Frontal cortex (tissue), 4 donors: ENCODE measurements at places on chromosomes 13 and 19.
A peak's percentile ranks its signal among the peaks of the same experiment; 100 is the strongest.

DNA sequence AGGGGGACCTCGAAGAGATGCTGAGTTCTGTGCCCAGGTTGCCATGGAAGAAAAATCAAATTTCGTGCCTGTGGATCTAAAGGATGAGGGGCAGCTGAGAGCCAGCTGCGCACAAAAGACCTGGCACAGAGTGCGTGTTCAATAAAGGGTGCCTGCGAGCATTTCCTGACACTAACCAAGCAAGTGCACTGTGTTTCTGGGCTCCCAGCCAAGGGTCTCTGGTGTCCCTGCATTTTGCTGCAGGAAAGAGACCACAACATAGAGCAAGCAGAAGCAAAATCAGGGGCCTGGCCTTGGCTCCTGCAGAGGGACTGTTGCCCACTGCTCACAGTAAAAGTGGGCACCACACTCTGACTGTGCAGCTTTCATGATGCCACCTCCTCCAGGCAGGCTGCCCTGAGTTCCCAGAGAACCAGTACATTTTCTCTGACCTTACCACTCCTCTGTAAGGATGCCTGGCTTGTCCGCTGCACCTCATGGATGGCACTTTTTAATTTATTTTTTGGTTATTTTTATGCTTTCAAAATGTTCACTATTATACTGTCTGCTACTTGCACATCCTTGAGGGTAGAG, 70.8 kb upstream of the GPR12 start:
- no peak for DNase-seq

DNA sequence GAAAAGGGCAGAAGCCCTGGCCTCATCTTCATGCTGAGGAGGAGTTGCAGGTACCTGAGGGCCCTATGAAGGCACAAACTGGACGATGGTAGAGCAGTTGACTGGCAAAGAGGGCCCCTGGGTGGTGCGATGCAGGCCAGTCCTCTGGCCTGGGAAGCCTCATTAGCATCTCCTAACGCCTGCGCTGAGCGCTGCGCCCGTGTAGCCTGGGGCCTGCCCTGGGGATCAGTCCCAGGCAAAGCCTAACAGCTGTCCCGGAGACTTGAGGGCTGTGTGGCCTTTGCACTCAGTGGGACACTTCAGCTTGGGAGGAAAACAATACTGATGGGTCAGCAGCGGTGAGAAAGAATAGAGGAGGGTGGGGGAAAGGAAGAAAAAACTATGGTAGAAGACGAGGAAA, 187.7 kb downstream of the RAP2A start:
- no peak for DNase-seq

GRCh38 chr13:95516021-95516420, 36.5 kb upstream of the CLDN10 start:
- no peak for DNase-seq

DNA sequence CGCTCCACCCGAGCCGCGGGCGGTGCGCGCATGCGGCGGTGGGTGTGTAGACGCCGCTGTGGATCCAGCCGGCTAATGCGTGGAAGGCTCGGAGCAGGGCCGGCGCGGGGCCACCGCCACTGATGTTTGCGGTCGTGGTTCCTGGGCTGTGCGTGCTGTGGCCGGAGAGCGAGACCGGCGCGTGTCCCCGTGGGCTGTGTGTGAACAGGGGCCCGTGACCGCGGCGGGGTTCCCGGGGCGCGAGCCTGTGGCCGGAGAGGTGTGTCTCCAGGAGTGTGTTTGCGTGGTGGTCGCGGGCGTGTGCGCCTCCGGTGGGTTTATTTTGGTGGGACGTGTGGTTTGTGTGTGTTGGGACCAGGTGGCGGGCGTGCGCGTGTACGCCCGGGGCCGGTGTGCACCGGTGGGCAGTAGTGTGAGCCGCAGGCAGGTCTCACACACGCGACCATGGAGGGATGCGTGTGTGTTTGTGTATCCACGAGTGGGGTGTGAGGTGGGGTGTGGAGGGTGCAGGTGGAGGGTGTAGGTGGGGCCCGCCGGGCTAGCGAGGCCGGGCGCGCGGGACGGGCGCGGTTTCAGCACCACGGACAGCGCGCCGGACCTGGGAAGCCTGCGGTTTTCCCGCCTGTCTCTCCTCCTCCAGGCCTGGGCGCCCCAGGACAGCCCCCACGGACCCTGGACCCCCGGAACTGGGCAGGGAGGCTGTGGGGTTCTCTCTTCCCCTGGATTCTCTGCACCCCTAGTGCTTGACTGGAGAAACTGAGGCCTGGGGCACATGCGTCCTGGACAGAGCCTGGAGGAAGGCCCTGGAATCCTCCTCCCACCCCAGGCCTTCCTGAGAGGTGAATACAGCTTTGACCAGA, 1.6 kb downstream of the HCN2 start:
- DNase-seq: peak; percentile 72

GRCh38 chr13:26254583-26255111, 718 bp downstream of the CDK8 start:
- DNase-seq: peak; percentile 22

DNA sequence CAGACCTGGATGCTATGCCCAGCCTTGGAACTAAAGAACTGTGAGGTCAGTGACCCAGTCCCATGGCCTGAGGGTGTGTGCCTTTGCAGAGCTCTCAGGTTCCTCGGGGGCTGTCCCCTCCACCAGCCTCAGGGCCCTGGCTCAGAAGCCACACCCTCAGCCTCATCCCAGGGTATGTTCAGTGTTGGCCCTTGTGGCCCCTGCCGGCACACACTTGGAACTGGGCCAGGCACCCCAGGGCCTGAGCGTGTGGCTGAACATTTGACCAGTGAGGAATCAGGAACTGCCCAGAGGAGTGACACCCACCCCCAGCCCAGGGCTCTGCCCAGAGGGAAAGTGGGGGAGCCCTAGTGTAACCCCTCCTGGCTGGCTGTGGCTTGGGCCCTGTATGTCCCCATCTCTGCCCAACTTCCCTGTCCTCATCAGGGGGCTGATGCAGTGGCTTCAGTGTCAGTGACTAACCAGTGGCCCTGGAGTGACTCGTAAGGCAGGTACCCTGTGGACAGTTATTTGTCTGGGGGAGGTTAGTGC, 10.0 kb downstream of the NKPD1 start:
- no peak for DNase-seq

DNA sequence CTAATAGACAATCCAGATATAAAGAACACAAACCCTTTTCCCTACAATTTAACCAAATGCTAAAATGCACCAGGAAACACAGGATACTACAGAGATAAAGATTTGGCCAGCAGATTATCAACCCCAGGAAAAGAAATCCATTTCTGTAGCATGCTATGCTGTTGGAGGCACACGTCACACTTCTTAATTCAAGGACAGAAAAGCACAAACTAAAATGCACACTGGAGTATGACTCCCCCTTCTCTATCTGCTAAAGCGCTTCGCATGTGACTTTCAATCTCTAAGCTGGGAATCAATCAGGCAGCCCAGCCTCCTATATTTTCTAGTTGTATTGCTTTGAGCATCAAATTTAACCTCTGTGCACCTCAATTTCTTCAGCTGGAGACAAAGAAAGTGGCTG, 22.2 kb downstream of the ABCC4 start:
- no peak for DNase-seq

GRCh38 chr13:101416181-101417042, at the start of gene NALCN:
Gene NALCN (minus strand): TSS chr13:101416508. CDS start chr13:101399126, 17,382 bp downstream.
- DNase-seq: peak; percentile 34

DNA sequence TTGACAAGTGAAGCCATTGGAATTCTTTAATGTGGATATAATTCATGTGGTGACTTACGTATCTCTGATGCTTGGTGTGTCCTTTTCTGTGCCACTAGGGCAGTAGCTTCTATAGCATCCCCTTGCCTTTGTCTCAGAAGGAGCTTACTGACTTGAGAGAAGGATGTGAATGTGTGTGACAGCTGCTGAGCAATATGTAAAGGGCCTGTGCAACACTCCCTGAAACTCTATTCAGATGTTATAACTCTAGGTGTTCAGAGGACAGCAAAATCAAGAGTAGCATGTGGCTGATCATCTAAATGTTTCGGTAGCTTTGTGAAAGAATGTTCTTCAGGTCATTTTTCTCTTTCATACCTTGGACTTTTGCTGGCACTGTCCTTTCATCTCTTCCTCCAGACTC, 189.5 kb downstream of the LMO7 start:
- DNase-seq: no peak

GRCh38 chr13:80215368-80215767, 125.6 kb downstream of the SPRY2 start:
- DNase-seq: no peak

DNA sequence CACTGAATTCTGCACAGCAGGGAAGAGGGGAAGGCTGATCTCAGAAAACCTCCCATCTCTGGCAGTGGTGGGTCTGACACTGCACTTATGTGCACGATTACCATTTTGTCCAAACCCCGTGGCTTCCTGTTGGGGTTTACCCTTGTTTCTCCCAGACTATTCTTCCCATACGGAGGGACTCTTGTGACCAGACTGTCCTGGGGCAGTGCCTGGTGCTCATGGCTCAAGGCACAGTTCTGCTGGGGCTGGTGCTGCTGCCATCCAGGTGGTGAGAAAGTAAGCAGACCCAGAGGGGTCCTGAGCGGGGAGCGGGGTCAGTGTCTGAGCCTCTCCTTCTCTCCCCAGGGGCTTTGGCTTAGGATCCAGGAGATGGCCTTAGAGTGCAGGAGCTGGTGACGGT, 5.1 kb upstream of the SIGLEC9 start:
- no peak for DNase-seq

GRCh38 chr13:110978390-110978789, 63.5 kb upstream of the ANKRD10 start:
- no peak for DNase-seq

- no peak for DNase-seq
Observed at GRCh38 chr13:49629947-49630346, 1.6 kb downstream of the ARL11 start.

- DNase-seq: no peak
Observed at GRCh38 chr13:35765941-35766340, 289.5 kb upstream of the MAB21L1 start.

DNA sequence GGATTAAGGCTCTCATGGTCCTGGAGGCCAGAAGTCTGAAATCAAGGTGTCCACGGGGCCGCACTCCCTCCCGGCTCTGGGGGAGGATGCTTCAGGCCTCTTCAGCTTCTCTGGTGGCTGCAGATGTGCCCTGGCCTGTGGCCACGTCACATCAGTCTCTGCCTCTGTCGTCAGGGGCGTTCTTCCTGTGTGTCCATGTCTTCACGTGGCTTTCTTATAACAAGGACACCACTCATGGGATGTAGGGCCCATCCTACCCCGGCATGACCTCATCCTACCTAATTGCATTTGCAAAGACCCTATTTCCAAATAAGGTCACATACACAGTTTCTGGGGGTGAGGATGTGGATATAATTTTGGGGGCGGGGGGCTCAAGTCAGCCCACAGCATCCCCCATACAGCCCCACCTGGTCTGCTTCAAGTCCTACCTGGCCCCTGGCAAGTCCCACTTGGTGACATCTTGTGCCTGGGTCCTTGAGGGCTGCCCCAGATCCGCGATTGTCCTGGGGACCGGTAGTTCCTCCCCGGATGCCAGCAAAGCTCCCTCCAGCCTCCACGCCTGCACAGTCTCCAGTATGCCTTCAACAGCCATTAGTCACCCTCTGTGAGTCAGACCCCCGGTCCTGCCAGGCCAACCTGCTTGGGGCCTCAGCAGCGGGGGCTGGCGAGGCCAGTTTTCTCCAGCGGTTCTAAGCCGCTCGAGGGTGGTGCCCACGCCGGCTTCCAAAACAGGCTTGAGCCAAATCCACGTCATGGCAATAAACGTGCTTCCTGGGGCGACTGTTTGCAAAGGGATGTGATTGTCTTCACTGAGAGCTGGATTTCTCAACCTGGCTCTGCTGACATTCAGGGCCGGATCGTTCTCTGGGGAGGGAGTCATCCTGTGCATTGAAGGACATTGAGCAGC, 32.2 kb downstream of the MYO9B start:
- DNase-seq: no peak

DNA sequence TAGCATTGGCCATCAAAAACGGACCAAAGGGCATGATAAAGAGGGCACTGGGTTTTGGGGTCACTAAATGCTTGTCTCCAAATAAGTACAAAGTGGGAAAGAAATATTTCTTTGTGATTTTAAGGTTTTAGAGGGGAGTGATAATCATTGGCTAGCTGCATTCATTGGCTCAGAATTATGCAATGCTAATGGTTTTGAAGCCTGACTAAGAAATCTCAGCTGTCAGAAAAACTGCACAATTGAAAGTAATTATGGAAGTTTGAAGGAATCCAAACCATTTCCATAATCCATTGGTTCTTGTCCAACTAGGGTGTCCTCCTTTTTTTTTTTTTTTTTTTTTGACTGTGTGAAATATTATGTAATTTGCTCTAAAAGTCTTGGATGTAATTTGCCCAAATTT, 88.2 kb upstream of the ARGLU1 start:
- no peak for DNase-seq

GRCh38 chr13:36130552-36131221, 495 bp downstream of the DCLK1 start:
- DNase-seq: no peak

DNA sequence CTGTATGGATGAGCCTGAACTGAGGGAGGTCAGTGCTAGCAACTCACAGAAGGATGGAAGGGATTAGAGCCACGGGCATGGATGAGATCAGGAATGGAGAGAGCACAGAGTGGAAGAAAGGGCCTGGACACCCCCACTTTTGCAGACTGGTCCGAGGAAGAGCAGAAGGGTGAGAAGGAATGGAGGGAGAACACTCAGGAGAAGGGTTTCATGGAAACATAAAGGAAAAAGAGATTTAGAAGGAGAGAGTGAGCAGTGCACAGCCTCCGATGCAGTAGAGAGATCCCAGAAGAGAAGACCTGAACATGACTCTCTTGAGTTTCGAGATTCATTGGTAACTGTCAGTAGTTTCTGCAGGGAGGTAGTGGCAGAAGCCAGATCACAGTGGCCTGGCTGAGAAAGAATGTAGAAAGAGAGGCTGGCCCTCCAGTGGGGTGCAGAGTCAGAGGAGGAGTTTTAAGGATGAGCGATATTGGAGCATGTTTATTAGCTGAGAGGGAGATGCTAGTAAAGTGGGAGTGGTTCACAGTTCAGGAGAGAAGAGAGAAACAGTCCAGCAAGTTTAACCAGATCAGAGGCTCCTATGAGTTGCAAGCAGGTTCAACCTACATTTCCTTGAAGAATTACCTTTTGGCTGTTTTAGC, 108.9 kb downstream of the ZAR1L start:
- no peak for DNase-seq
